ENCODE measurements at places on chromosomes 7 and 10.

- no peak for DNase-seq
Measured at GRCh38 chr7:75915416-75916156, 631 bp downstream of the POR start.

DNA sequence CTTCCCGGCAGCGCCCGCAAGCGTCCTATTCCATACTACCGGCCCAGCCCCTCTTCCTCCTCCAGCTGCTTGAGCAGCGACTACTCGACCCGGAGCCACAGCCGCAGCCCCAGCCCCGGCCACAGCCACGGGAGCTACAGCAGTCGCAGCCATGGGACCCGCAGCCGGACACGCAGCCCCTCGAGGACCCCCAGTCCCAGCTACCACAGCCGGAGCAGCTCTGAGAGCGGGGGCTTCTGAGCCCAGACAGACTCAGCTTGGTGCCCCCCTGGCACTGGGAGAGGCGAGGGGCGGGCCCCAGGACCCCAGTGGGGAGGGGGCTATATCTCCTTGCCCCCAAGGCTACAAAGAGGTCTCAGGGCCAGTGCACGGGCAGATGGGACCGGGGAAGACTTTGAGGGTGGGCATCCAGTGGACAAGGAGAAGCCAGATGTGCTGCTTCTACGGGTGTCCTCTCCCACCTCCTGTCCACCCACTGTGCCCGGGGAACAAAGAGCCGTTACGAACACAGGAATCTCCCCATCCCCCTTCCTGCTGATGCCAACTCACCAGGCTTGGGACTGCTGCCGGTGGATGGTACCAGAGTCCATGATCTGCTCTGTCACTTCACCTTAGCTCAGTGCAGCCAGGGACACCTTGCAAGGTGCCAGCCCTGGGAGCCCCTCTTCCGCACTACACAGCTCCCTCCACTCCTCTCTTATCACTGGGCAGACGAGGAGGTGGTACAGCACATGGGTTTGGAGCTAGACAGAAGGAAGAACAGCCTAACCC, 16.7 kb upstream of the HSPB1 start:
- DNase-seq, result no peak

DNA sequence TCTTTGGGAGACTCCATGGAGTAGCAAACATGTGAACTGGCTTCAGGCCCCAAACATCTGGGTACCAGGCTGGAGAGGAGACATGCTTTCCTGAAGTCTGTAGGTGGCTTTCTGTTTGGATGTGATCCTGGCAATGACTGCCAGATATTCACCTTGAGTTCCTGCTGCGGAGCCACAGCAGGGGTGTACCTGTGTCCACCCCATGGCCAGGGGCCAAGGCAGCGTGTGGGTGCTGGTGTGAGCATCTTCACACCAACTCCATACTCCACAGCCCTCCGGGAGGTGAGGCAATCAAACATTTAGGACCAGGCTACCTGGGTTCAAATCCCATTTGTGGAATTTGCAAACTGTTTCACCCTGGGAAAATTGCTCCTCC, 113.0 kb downstream of the ADCY1 start:
- no peak for DNase-seq

GRCh38 chr7:18835001-18835690, 282.3 kb downstream of the TWIST1 start:
- DNase-seq, result no peak

- DNase-seq, result peak; percentile 64
Measured at GRCh38 chr10:102352066-102352715, 43.3 kb upstream of the NFKB2 start.

DNA sequence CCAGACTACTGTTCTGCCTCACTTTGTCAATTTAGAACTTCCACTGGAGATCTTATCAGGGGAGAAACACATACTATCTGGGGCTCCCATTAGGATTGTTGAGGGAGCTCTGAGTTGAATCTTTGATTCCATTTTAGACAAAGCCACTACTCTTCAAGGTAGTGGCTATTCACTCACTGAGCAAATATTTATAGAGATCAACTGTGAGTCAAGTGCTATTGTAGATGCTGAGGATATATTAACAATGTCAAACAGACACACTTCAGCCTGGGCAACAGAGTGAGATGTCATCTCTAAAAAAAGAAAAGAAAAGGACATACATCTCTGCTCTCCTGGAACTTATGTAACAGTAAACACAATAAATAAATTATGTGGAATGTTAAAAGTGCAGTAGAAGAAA, 315.3 kb downstream of the PTEN start:
- no peak for DNase-seq

DNA sequence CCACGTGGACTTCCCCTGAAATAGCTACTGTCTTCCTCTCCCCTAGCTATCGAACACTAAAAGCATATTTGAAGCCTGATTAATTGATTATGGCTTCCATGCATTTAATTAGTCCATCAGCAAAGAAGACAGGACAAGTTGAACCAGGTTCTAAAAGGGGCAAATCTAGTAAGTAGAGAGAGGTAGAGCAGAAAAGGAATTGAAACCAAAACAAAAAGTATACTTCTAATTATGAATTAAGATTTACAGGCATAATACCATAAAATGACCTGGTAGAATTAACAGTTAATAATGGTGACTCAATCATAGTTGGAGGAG, 393 bp upstream of the DNAJC1 start:
- DNase-seq, result no peak
